ENCODE measurements at places on chromosomes 6 and 20.

DNA sequence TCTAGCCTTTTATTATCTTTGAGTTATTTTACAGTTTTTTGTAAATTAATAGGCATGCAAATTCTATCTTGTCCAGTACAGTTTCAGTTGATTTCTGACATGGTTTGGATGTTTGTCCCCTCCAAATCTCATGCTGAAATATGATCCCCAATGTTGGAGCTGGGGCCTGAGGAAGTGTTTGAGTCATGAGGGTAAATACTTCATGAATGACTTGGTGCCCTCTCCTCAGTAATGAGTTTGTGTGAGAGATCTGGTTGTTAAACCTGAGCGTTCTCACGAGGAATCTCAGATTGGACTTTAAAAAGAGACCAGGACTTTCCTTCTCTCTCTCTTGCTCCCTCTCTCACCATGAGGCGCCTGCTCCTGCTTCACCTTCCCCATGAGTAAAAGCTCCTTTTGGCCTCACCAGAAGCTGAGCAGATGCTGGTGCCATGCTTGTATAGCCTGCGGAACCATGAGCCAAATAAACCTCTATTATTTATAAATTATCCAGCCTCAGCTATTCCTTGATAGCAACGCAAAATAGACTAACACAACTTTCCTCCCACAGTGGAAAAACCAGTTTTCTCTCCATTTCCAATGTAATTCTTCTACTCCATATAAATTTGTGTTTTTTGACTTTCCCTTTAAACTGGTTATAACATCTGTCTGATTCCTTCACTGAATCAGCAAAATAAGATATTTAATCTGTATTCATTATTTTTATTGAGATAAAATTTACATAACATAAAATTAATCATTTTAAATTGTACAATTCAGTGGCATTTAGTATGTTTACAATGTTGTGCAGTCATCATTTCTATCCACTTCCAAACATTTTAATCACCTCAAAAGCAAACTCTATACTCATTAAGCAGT is 78.7 kb upstream of the PRSS16 start:
- DNase-seq: no peak

- DNase-seq: peak; percentile 67
These were observed 92.1 kb downstream of the FYN start for GRCh38 chr6:111781041-111781708.

GRCh38 chr6:140542863-140543262 is 1168.4 kb upstream of the CITED2 start:
- DNase-seq: no peak

GRCh38 chr20:63507083-63507743 is 8.3 kb upstream of the EEF1A2 start:
- DNase-seq: no peak

DNA sequence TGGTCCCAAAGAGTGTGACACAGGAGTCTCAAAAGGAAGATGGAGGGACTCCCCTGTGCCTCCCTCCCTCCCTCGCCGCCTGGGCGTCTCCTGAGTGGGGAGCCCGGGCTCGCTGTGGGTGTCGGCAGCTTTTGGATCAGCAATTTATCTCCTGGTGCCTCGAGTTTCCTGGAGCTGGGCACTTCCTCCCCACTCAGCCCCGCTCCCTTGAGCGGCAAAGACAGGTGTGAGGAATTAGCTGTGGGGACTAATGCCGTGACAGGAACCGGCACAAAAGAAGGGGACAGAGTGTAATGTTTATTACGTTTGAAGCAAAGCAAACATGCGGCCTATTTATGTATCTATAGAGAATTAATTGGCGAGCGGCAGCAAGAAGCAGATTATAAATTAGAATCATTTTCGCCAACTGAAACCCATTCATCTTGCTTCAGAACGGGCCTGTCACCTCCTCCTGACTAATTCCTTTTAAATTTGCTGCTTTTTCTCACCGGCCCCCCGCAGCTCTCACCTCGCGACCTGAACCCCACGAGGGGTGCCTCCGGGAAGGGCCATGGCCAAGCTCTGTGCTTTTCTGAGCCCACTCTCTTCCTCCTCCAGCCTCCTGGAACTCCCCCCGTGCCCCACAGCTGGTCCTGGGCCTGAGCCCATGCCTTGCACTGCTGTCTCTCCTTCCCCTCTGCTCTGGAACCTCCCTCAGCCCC is 8.8 kb upstream of the CDH22 start:
- no peak for DNase-seq

- no peak for DNase-seq
These were observed 42.8 kb downstream of the SOBP start for GRCh38 chr6:107532706-107533105.

GRCh38 chr6:4723383-4723782 is 52.8 kb upstream of the CDYL start:
- no peak for DNase-seq

DNA sequence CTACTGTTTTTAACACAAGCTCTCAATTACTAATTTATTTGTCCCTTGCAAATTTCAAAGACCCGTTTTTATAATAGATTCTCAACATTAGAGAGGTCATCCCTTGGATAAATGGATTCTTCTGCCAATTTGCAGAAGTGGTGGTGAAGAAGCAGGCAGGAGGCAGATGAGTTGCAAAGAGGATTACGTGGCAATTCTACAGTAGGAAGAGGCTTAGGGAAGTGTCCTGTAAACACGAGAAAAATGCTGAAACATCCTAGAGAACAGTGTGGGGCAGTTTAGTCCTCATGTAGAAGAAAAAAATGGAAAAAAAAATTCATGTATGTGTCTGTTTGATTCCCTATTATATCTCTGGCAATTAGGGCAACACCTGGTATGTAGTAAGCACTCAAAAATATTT is 87.6 kb downstream of the BMP2 start:
- DNase-seq: no peak

GRCh38 chr6:138622967-138623366 is 123.7 kb upstream of the NHSL1 start:
- DNase-seq: no peak

GRCh38 chr6:117169064-117169665 is 96.2 kb upstream of the VGLL2 start:
- no peak for DNase-seq

- DNase-seq: no peak
These were observed 41.3 kb upstream of the SNAP25 start for GRCh38 chr20:10177326-10177725.

DNA sequence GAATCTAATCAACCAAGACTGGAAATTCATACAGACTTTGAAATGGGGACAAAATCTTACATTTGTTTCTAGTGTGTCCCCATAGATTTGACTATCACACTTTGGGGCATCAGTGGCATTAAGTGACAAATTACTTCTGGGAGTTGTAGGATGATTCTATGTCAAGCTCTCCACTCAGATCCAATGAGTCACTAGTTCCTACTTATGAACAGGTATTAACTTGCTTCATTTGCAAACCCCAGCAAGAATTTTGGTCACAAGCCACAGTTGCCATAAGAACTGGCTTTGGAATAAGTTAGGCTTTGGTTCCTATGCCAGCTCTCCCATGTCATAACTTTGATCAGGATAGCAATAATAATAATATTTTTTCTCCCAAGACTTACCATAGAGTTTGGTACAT is 77.6 kb upstream of the PTPRK start:
- DNase-seq: no peak

DNA sequence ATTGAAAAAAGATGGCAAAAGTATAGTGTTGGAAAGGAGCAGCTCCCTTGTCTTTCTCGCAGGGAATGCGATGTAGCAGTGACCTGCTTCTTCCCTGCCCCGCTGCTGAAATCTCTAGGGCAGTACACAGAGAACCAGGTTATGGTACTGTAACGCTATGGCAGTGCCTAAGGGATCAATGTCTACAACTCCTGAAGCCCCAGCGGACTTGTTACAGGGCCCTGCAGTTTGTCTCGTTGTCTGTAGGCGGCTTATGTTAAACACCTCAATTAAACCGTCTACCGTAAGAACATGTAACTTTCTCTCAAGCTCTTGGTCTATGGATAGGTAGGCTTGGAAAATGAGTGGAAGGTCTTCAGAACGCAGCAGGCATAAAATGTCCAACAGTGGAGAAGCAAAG is 44.8 kb upstream of the SLC17A4 start:
- DNase-seq: no peak

- DNase-seq: no peak
These were observed 252.7 kb downstream of the SOD2 start for GRCh38 chr6:159440349-159440748.

DNA sequence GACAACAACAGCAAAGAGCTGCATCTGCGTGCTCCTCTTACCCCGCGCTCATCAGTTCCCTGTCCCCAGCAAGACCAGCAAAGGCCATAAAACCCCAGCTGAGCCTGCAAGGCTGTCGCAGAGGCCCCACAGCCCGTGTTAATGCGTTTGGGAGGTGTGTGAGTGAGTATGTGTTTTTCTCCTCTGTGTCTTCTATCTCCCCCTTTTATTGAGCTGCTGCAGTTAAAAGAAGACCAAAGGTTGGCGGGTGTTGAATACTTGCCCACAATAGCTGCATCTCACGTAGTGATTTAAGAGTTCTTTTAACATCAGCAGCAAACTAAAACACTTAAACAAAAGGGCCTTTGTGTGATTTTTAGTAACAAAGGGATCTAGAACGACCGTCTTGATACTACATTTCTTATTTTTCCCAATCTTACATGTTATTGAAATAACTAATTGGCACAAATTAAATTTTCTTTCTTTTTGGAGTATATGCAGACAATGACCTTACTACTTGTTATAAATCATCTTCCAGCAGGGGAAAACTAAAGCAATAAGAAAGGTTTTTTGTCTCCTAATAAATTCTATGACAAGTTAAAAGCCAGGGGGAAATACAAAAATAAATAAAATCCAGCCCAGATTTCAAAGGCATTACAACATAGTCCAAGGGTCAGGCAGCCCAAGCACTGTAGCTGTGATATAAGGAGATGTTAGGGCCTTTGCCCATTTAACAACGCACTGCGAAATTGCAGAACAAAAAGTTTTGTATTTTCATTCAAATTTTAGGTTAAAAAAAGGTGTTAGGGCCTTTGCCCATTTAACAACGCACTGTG is 27.2 kb upstream of the CNKSR3 start:
- DNase-seq: no peak

GRCh38 chr6:14709066-14709670 is 536.7 kb upstream of the JARID2 start:
- no peak for DNase-seq

DNA sequence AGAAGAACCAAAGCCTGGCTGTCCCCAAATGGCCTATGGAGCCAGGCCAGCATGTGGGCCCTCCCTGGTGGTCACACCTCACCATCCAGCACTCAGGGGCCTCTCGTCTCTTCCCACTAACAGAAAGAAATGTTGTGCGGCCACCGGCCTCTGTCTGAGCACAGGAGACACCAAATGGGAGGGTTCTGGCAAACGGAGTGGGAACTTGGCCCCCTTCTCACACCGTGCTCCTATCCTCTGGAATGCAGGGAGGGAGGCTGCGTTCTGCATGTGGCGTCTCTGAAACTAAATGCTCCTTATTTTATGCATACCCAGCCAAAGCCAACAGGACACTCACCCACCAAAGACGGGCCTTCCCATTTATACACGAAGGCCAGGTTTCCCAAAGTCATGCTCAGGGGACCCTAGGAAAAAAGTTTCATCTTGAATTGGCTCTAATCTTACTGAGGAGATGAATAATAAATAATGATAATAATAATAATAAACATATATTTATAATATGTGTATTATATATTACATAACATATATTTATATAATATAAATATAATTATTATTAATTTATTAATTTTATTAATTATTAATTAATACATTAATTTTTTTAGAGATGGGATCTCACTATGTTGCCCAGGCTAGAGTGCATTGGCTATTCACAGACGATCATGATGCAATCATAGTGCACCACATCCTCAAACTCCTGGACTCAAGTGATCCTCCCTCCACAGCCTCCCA is 102.4 kb downstream of the FOXF2 start:
- no peak for DNase-seq

DNA sequence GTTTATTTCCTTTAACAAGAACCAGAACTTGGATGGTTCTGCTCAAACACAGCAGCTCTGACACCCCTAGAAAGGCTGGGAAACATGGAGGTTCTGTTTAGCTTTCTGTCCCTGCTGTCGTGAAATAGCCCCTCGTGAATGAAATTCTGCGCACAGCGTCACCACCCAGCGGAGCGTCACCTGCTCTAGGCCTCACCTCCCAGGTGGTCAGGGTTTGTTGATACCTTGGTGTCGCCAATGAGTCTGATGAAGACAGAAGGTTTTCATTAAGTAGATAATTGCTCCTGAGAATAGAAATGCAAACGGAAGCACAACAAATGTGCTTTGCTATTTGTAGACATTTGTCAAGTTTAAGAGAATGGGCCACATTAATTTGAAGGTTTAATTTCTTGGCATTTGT is 135.1 kb downstream of the EDN3 start:
- DNase-seq: peak; percentile 47

- DNase-seq: no peak
These were observed 50.0 kb upstream of the PTPN1 start for GRCh38 chr20:50460115-50460607.
